ENCODE measurements at places on chromosomes 12 and 14.

DNA sequence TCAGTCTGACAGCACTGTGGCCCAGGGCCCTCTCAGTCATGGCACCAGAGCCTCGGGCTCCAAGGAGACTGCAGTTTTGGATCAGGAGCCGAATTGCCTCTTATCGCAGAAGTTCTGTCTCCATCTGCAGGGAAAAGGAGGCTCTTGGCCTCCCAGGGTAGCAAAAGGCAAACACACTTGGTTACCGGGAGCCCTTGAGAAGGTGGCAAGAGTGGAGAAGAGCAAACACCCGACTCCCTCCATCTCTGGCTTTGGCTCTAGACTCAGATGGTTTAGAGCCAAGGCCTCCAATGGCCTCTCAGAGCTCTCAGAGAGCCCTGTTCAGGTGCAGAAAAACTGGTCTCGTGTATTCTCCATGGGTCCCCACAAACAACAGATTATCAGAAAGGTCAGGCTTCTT, 44.6 kb downstream of the NINJ2 start:
- no peak for DNase-seq

GRCh38 chr12:111368788-111369495, at the start of gene PHETA1:
Gene PHETA1, minus strand, starts transcription at chr12:111369095. Its CDS starts 5,668 bp downstream, at chr12:111363427.
- peak; percentile 94 for DNase-seq

- peak; percentile 84 for DNase-seq
Observed at GRCh38 chr14:58082491-58083098, 69.4 kb downstream of the ARMH4 start.

GRCh38 chr14:93007225-93007997, 84.5 kb downstream of the CHGA start:
- peak; percentile 65 for DNase-seq

GRCh38 chr12:20351406-20351805, 16.9 kb upstream of the PDE3A start:
- no peak for DNase-seq

DNA sequence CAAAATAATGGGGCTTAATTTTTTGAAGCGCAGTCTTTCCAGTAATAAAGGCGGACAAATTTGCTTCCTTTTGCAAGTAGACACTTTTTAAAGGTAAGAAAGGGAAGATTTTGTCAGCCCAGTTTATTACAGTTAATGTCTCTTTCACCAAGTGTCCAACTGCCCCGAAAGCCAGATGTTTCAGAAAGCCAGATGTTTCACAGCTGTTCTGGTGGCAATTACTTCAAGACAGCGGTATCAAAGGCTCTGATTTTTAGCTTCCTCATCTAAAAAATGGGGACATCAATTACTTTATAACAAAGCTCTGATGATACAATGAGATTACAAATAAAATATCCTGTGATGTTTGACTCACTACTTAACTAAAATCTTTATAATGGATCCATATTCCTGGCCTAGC, 1.0 kb downstream of the WBP11 start:
- no peak for DNase-seq

DNA sequence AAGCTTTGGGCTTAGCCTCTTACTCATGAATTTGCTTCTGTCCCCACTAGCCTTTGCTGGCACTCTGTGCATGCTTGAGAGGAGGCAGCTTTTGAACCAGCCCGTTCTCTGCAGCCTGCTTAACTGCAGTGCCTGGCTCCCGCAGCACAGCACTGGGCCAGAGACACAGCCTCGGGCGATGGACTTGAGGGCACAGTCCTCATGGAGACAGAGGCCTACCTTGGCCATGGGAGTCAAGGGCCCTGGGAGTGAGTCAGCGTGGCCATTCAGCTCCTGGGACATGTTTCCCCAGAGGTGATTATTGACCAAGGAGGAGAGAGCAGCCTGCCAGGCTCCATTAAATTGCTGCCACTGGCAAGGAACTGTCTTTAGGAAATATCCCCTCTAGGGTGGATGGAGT, 93.5 kb downstream of the SMOC1 start:
- DNase-seq, result no peak

- DNase-seq, result peak; percentile 8
Observed at GRCh38 chr14:47917344-47917954, 242.0 kb upstream of the MDGA2 start.

DNA sequence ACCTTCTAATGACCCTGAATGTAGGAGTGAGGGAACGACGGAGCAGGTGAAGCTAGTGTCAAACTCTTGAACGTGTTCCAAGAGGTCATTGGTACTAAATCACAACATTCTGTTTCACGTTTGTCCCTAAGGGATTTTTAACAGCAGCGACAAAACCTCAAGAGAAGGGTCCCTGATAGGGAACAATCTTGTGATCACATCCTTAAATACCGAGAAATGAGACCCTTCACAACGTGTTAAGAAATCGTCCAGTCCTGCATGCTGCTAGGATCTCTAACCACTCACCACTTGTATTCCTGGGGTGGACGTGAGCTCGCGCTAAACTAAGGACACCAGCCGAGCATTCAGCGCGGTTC, 134.1 kb upstream of the KRAS start:
- no peak for DNase-seq

- DNase-seq, result no peak
Observed at GRCh38 chr12:132228476-132229192, 84.4 kb downstream of the NOC4L start.

DNA sequence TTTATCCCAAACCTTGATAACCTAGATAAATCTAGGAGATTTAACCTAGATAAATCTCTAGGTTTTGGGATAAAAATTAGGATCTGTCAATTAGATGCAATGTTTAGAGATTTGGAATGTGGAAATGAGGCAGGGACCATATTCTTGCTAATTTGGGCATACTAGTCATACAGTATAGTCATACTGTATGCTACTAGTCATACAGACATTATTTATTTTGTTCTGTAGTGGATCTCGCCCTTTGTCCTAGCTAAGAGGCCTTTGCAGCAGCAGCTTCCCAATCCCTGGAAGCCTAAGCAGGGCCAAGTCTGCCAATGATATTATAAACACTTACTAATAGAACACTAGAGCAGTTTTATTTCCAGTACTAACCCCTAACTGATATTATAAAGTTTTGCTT, 136.4 kb downstream of the CEP128 start:
- DNase-seq, result no peak

- peak; percentile 12 for DNase-seq
Observed at GRCh38 chr14:34023824-34024767, 73.2 kb upstream of the EGLN3 start.

GRCh38 chr12:97132270-97132669, 225.2 kb downstream of the NEDD1 start:
- DNase-seq, result no peak

Measured in cardiac muscle cell (in vitro differentiated cells and primary cell).